Kidney tubule cell (primary cell): ENCODE measurements at places on chromosomes 7 and 10.
A peak's percentile ranks its signal among the peaks of the same experiment; 100 is the strongest.

- no peak for DNase-seq
Observed at GRCh38 chr7:90201500-90202195, 9.9 kb upstream of the STEAP2 start.

DNA sequence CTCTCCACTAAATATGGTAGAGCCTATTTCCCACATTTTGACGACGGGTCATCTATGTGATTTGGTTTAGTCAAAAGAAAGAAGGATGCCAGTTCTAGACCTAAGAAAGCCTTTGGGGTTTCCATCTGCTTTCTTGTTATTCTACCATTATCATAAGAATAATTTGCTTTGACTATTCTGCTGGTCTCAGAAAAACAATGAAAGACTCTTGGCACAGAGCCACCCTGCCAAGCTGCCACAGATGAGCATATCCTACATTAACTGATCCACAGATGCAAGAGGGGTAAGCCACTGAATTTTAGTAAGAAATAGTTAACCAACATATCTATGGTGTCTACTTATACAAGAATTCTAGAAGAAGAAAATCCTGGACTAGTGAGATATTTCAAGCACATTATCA is 158.6 kb upstream of the MAGI2 start:
- DNase-seq: no peak

GRCh38 chr7:17374654-17375053 is 76.2 kb downstream of the AHR start:
- DNase-seq: peak; percentile 25

DNA sequence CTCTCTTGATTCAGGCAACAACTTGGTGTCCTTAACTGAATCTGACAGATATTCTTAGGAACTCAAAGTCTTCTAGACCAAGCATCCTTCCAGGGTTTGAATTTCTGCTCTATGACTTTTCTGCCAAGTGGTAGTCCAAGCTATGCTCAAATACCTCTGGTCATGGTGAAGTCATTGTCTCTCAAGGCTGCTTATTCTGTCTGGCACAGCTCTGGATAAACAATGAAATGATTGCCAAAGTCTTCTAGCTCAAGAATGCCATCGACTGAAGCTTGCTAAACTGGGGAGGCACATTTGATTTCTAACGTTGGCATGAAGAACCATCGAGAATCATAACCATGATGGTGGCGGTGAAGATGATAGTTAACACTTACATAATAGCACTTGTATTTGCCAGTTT is 116.2 kb upstream of the MKX start:
- no peak for DNase-seq

- DNase-seq: no peak
Observed at GRCh38 chr7:139502226-139502625, 18.8 kb upstream of the KLRG2 start.

DNA sequence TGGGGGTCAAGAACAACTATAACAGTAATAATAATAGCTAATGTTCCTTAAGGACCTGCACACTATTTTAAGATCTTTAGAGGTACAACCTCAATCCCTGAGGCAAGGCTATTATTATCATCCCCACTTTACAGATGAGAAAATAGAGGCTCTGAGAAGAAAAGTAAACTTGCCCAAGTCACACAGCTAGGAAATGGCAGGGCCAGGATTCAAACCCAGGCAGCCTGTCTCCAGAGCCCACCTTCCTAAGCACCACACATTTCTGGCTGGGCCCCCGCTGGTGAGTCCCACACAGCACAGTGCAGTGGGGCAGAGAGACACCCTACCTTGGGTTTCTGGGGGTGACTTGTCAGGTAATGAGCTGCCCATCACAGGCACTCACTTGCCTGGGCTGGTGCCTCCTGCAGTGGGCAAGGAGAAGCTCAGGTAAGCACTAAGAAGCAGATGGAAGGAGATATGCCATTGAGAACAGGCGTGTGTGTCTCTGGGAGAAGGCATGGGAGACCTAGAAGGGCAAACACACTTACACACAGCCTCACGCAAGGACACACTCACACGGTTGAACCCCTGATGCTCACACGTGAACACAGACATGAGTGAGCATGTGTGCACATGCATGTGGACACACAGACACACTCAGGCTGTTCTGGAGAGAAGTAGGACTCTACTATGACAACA is 104.4 kb upstream of the ZMIZ1 start:
- DNase-seq: no peak

DNA sequence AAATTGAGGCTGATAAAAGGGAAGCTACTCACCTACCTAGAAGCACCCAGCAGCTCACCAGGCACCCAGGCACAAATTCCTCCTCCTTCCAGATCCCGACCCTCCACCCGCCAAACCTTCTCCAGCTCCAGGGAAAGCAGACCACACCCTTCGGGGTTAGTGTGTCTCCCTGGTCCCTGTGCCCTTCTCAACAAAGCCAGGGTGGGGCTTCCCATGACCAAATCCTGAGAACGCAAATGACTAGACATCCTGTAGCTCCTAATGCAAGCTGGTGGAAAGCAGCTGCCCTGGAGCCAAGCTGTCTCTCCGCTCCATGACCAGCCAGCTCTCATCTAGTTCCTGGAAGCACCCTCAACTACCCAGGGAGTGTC is 4.4 kb downstream of the TBX20 start:
- no peak for DNase-seq

DNA sequence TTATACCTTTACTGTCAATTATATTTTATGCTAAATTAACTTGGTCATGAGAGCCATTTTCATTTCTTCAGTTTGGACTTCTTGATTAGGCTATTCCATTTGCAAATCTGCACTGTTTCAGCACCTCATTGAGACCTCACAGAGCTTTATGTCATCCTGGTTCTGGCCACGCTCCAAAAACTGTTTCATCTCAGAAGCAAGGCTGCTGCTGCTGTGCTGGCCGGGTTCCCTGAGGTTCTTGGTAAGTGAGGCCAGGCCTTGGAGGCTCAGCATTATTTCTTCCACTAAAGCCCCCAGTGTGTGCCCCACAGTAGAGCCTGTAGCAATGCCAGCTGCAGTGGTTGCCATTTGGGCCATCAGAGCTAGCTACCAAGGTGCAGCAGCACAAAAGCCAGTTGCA is 7.8 kb upstream of the ZNF485 start:
- DNase-seq: no peak

GRCh38 chr10:4833286-4833685 is 7.3 kb downstream of the AKR1E2 start:
- no peak for DNase-seq

- no peak for DNase-seq
Observed at GRCh38 chr7:148556892-148557291, 33.7 kb upstream of the C7orf33 start.

DNA sequence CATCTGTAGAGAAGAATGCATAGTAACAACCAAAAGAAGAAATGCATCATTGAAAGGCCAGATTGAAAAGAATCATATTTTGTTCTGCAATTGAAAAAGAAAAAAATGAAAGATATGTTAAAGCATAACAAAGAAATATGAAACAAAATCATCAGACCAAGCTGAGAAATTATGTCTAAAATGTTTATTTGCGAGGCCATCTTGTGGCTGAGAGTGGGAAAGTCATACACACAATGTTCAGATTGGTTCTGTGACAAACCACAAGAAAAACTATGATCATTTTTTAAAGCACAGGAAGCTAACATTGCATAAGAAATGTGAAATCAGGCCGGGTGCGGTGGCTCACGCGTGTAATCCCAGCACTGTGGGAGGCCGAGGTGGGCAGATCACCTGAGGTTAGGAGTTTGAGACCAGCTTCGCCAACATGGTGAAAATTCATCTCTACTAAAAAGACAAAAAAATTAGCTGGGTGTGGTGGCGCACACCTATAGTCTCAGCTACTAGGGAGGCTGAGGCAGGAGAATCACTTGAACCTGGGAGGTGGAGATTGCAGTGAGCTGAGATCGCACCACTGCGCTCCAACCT is 36.6 kb downstream of the ABCB5 start:
- DNase-seq: peak; percentile 18

- DNase-seq: no peak
Observed at GRCh38 chr7:158531661-158532060, 56.0 kb downstream of the PTPRN2 start.

DNA sequence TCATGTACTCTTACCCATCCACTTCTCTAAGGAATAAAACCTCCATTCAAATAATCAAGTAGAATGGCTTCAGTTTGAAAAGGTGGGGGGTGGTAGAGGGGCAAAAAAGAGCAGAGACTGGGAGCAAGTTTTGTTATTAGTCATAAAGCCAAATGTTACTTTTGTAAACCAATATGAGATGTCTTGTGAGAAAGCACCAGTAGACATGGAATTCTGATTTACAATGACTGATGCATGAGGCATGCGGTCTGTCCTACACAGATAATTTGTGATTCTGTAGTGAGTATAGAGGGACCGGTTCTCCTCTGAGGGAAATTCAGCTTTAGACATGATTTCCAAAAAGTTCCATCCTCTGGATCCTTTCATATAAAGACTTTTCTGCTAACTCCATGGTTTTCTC is 12.9 kb upstream of the ABCA13 start:
- DNase-seq: no peak

GRCh38 chr7:63925262-63925625 is 73.4 kb upstream of the ZNF722 start:
- peak; percentile 3 for DNase-seq

DNA sequence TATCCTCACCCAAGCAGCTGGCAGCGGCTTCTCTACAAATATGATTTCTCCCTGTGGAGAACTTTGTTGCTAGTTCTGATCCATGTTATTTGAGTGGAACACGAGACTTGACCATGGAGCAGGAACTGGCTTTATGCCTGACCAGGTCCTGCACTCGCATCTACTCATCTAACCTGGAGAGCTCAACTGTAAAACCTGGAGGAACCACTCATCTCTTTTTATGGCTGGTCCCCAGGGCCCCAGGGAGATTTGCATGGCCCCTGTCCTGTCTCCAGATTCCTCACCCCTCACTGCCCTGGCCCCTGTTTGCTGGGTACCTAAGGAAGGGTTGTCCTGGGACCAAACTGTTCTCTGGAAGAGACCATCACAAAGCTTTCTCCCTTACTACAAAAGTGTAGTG is 16.0 kb downstream of the TCAF1 start:
- peak; percentile 58 for DNase-seq

- DNase-seq: no peak
Observed at GRCh38 chr10:130341356-130341755, 205.2 kb downstream of the GLRX3 start.

DNA sequence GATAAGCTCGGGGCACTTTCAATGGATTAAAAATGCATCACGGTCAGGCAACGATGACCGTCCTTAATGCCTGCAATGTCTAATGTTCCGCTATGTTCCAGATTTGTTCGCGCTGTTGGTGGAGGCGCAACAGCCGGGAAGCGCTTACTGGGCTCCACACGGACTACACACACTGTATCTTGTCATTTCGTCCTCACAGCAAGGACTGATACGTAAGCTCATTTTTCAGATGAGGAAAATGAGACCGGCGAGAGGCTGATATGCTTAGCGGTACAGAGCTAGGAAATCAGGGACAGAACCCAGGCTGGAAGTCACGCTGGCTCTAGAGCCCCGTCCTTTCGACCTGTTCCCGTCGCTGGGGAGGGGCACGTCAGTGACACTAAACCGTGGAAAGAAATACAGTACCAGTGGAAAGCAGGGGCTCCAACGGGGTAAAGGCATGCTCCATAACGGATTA is 670 bp downstream of the TPK1 start:
- peak; percentile 62 for DNase-seq
